A673 (cell line): ENCODE measurements at places on chromosomes 4 and X. TPM values are rescaled to one million over a fixed set of nuclear protein-coding genes. Genes with fewer than 3 reads are reported as not detected.

GRIA3 gene
- total RNA-seq, result not detected in 2 replicates

EMCN gene
- 7.8 and 7.9 TPM in 2 replicates for total RNA-seq

SERPINA7 gene
- total RNA-seq, result not detected in 2 replicates

PABPC4L gene
- 3.4 and 4.4 TPM in 2 replicates for total RNA-seq

SCD5 gene
- 15.8 and 17.9 TPM in 2 replicates for total RNA-seq

TRIM61 gene
- total RNA-seq, result 2.0 and 4.1 TPM in 2 replicates

GRCh38 chrX:108439961-108440696, 491 bp downstream of the COL4A5 start:
- no peak overlapping the region for H3K27ac ChIP-seq
- peak overlapping the region; percentile 33 for H3K4me3 ChIP-seq
- peaks cover 55% of the 10 kb centered on the region for H3K27me3 ChIP-seq
- no peaks in the 10 kb centered on the region for H3K36me3 ChIP-seq
- H3K4me1 ChIP-seq, result no peaks in the 10 kb centered on the region
- peak; percentile 1 for DNase-seq

DNA sequence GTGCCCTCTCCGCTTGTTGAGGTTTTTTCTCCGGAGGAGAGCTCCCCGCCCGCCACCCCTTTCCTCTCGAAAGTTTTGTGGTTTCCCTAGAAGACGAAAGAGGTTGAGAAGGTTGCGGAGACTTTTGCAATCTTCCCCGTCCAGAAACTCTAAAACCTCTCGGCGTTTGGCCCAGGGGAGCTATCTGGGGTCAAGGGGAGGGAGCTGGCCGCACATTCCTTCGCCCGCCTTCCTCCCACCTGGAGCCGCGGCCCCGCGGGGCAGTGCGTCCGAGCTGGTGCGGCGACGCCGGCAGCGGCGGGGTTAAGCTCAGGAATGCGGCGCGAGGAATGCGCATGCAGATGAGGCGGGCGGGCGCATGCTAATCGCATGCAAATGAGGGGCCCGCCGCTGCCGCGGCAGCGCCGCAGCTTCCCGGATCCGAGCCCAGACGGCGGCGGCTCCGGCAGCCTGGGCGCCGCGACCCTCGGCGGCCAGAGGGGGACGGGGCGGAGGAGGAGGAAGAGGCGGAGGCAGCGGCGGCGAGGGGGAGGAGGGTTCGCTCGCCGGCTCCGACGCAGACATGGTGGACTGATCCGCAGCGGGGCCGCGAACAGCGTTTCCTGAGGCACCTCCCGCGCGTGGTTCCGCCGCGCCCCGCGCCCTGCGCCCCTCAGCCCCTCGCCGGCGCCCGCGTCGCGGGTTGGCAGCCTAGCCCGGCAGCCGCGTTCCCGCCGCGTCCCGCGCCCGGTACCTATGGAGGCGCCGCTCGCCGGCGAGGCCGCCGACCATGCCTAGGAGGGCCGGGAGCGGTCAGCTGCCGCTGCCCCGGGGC, at the start of gene WWC2:
TSS of gene WWC2 (plus strand) at position 535 of the 814 bp plus-strand sequence. CDS start at position 770, 235 bp downstream.
- peaks cover 71% of the 10 kb centered on the region for H3K4me1 ChIP-seq
- no peaks in the 10 kb centered on the region for H3K36me3 ChIP-seq
- H3K4me3 ChIP-seq, result peak within 1 kb of the TSS; percentile 89
- peak; percentile 96 for DNase-seq
- H3K27ac ChIP-seq, result peak within 1 kb of the TSS; percentile 95

DNA sequence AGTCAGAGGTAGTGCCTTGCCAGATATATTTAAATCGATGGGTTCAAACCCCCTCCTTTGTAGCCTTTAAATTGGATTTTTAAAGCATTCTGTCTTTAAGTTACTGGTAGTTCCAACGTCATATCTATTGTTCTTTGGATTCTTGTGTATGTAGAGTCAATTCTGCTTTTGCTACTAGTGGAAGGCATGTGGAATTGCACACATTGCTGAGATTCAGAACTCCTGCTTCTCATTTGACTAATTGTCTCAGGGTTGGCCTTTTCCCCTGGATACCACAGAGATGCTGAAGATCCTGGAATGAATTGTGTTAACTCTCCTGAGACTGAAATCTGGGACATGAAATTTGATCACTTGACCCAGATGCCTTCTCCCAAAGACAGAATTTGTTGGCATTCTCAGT, 328.3 kb upstream of the RPS6KA3 start:
- H3K27ac ChIP-seq, result no peak overlapping the region
- no peak overlapping the region for H3K4me3 ChIP-seq
- no peaks in the 10 kb centered on the region for H3K4me1 ChIP-seq

- no peaks in the 10 kb centered on the region for H3K27me3 ChIP-seq
- no peak overlapping the region for H3K4me3 ChIP-seq
- DNase-seq, result no peak
- no peaks in the 10 kb centered on the region for H3K36me3 ChIP-seq
Observed at GRCh38 chr4:148216321-148216720, 225.9 kb downstream of the NR3C2 start.

DNA sequence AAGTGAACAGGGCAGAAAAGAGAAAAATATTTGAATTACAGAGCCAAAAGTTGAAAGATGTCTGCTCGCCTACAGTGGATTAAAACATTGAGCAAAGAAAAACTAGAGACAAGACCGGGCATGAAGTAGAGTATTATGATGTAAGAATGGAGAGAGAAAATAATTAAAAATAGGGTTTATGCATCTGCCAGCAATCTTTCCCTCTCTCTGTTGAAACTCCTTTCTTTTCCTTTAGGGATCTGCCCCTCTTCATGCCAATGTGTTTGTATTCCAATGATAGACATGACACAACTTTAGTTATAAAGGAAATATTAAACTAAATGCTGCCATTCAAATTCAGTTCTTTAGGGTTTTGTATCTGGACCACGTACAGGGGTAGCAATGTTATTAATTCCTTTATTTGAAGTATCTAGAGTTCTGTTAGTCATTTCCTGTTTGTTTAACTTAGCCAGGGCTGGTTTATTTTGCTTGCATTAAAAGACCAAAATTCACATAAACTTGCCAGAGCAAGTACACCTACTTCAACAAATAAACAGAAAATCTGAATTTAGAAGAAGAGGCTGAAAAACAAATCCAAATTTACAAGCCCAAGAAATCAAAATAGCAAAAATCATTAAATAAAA, 202.6 kb downstream of the SPOCK3 start:
- no peak overlapping the region for H3K4me3 ChIP-seq
- H3K4me1 ChIP-seq, result no peaks in the 10 kb centered on the region
- no peak overlapping the region for H3K27ac ChIP-seq
- H3K36me3 ChIP-seq, result no peaks in the 10 kb centered on the region

GRCh38 chr4:84091266-84091665, 407.8 kb downstream of the NKX6-1 start:
- DNase-seq, result no peak
- H3K4me1 ChIP-seq, result no peaks in the 10 kb centered on the region
- no peak overlapping the region for H3K27ac ChIP-seq

DNA sequence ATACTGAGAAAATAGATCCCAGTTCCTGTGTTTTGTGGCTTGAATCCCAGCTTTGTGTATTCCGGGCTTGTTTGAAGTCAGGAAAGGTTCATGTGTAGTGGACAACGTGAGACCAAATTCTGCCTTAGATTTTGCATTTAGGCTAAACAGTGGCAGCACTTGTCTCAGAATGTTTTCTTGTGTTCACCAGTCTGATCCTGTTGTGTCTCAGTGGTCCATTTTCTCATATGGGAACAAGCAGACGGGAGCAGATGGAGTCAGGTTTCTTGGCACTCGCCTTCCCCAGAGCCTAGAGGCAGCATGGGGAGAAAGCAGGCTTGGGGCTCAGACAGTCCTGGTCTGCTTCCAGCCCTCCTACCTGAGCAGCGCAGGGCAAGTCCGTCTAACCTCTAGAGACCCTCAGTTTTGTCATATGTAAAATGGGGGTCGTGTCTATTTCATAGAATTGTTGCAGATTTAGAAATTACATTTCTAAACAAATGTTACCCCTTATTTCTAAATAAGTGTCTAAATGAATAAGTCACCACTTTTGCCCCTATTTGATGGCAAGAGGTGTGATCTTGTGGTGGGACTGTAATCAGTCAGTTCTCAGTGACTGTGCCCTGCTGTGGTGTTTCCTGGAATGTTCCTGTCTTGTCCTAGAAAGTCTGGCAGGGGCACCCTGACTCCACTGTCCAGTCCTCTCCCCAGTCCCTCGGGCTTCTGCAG, 28.3 kb upstream of the MSANTD1 start:
- H3K27ac ChIP-seq, result no peak overlapping the region
- H3K36me3 ChIP-seq, result peaks cover 48% of the 10 kb centered on the region
- no peaks in the 10 kb centered on the region for H3K4me1 ChIP-seq
- H3K27me3 ChIP-seq, result no peaks in the 10 kb centered on the region
- no peak overlapping the region for H3K4me3 ChIP-seq
- no peak for DNase-seq

DNA sequence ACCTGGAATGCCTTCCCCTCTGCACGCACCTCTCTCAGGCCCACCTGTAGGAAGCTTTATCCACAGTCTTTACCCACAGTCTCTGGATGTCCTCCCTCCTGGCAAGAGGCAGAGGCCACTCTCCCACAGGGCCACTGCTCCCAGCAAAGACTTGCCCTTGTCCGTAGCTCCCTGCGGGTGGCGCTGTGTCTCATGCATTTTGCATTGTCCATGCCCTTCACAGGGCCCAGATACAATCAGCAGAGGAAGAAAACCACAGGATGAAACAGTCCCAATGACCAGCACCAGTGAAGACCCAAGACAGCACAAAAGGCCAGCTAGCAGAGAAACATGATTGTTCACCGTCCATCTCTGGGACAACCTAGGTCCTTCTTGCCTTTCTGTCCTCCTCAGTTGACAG, 2.1 kb upstream of the NSG1 start:
- H3K4me3 ChIP-seq, result no peak overlapping the region
- H3K27ac ChIP-seq, result no peak overlapping the region
- peaks cover 73% of the 10 kb centered on the region for H3K27me3 ChIP-seq
- H3K36me3 ChIP-seq, result no peaks in the 10 kb centered on the region
- H3K4me1 ChIP-seq, result peaks cover 16% of the 10 kb centered on the region

- no peak for DNase-seq
- H3K36me3 ChIP-seq, result no peaks in the 10 kb centered on the region
- H3K27ac ChIP-seq, result no peak overlapping the region
- no peak overlapping the region for H3K4me3 ChIP-seq
- no peaks in the 10 kb centered on the region for H3K27me3 ChIP-seq
Observed at GRCh38 chr4:77804471-77804870, 14.7 kb downstream of the CNOT6L start.

- no peak overlapping the region for H3K4me3 ChIP-seq
- H3K4me1 ChIP-seq, result no peaks in the 10 kb centered on the region
- no peak overlapping the region for H3K27ac ChIP-seq
Observed at GRCh38 chrX:15167826-15168225, 102.1 kb downstream of the ASB9 start.

DNA sequence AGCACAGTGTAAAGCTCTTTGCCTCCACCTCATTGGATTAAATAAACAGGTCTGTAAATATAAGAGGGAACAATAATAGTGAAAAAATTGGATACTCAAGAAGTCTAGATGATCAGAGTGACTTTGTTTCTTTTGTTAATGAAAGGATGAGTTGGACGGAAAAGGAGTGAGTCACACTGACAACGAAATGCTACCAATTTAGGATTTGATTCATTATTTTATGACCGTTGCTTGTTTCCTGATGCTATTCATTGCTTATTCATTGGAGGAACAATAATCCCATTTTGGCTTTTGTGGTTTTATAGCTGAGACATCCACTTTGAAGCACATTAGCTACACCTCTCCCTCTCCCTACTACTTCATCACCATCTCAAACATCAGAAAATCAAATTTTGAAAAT, 74.4 kb upstream of the DYNLT3 start:
- H3K27ac ChIP-seq, result no peak overlapping the region
- peaks cover 4% of the 10 kb centered on the region for H3K4me1 ChIP-seq
- no peaks in the 10 kb centered on the region for H3K27me3 ChIP-seq
- DNase-seq, result peak; percentile 85

GRCh38 chr4:107579099-107579498, 140.9 kb downstream of the PAPSS1 start:
- no peak overlapping the region for H3K4me3 ChIP-seq
- H3K36me3 ChIP-seq, result no peaks in the 10 kb centered on the region
- no peak overlapping the region for H3K27ac ChIP-seq

DNA sequence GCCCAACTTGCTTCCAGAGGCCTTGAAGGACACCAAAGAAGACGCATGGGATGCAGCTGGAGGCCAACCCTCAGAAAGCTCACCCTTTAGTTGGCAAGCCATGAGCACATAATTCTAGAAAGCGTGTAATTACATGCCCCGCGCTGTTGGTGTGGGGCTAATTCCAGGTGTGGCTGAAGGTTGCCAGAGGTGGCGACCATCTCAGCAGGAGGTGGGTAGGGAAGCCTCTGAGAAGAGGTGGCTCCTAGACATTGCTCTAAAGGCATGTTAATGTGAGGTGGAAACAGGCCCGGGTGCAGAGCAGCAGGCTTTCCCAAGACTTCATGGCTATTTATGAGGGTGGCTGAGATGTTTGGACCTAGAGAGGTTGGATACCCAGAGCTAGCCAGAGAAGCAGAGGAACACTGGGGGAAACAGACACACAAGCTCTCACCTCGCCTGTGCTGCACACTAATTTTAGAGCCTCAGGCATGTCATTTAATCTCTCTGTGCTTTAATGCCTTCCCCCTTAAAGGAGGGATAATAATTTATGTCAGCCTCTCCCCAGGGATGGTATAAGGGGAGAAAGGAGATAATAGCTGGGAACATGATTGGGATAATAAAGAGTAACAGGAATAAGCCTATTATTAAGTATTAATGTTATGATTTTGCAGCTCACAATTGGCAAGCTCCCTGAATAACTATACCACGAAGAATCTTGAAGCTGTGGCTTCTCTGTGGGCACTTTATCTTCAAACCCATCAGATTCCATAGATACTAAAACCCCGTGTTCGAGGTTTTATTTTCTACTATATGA, 60.0 kb upstream of the HELT start:
- H3K4me3 ChIP-seq, result no peak overlapping the region
- H3K27me3 ChIP-seq, result no peaks in the 10 kb centered on the region
- DNase-seq, result peak; percentile 18
- no peak overlapping the region for H3K27ac ChIP-seq
- H3K4me1 ChIP-seq, result no peaks in the 10 kb centered on the region
- H3K36me3 ChIP-seq, result no peaks in the 10 kb centered on the region

DNA sequence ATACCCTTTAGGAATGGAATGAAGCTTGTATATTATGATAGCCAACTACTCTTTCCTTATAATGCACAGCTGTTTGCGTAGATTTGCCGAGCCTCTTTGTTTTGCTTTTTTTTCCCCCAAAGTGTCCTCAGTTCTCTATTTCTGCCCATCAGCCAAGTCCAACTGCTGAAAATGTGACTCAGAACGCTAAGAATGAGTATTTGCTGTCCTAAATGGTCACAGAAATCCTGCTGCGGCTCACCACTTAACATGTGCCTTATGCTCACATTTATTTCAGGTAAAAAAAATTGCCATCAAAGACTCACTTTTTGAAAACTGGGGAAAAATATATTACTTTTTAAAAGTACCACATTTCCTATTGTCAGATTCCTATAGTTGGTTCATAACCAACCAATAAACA, 36.9 kb downstream of the GABRA4 start:
- H3K27me3 ChIP-seq, result no peaks in the 10 kb centered on the region
- H3K36me3 ChIP-seq, result no peaks in the 10 kb centered on the region
- no peak overlapping the region for H3K27ac ChIP-seq
- H3K4me1 ChIP-seq, result peaks cover 7% of the 10 kb centered on the region
- no peak overlapping the region for H3K4me3 ChIP-seq
- no peak for DNase-seq
